ENCODE measurements at places on chromosomes 12 and 14.

DNA sequence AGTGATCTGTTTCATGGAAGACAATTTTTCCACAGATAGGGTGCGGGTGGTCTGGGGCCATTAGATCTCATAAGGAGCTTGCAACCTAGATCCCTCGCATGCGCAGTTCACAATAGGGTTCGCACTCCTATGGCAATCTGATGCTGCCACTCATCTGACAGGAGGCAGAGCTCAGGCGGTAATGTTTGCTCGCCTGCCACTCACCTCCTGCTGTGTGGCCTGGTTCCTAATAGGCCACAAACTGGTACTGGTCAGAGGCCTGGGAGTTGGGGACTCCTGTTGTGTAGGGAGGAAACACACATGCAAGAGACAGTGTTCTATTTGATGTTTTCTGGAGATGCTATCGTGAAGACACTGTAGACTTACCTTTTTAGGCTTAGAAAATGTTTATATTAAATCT, 77.0 kb upstream of the FGD4 start:
- no peak for DNase-seq

DNA sequence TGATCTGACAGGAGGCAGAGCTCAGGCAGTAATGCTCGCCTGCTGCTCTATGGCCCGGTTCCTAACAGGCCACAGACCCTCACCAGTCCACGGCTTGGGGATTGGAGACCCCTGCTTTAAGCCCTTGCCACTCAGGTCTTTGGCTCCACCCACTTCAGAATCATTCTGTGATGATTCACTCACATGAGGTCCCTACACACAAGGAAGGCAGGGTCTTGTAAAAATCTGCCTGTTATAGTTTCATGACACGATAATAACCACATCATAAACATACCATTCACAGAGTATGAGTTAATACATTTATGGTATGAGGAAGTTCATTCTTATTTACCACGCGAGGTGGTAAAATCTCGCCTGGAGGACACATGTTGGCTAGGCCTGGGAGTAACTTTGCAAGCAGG, 29.0 kb upstream of the MAX start:
- DNase-seq: no peak

- no peak for DNase-seq
These were observed 14.3 kb downstream of the EXOC3L4 start for GRCh38 chr14:103108749-103109207.

DNA sequence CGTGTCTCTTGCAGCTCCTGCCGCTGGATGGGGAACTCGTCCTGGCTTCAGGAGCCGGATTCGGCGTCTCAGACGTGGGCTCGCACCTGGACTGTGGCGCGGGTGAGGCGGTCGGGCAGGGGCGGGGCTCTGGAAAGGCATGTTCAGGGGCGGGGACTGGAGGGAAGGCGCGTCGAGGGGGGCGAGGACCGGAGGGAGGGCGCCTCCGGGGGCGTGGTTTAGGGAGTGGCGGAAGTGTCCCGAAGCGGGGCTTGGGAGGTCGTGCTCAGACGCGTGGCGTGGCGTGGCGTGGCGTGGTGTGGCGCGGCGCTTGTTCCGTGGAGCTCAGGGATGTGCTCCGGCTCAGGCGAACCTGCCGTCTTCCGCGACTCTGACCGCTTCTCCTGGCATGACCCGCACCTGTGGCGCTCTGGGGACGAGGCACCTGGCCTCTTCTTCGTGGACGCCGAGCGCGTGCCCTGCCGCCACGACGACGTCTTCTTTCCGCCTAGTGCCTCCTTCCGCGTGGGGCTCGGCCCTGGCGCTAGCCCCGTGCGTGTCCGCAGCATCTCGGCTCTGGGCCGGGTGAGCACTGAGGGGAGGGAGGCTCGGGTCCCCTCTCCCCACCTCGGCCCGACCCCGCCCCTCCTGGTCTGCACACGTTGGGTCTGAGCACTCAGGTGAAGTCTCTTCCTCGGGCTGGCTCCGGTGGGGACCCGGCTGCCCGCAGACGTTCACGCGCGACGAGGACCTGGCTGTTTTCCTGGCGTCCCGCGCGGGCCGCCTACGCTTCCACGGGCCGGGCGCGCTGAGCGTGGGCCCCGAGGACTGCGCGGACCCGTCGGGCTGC, 6.2 kb downstream of the AMN start:
- peak; percentile 78 for DNase-seq

- no peak for DNase-seq
These were observed 14.3 kb downstream of the CHGA start for GRCh38 chr14:92937051-92937937.

GRCh38 chr12:65642061-65642661, 182.1 kb upstream of the HMGA2 start:
- DNase-seq: no peak

- DNase-seq: no peak
These were observed 104.3 kb upstream of the MAX start for GRCh38 chr14:65206448-65207096.

DNA sequence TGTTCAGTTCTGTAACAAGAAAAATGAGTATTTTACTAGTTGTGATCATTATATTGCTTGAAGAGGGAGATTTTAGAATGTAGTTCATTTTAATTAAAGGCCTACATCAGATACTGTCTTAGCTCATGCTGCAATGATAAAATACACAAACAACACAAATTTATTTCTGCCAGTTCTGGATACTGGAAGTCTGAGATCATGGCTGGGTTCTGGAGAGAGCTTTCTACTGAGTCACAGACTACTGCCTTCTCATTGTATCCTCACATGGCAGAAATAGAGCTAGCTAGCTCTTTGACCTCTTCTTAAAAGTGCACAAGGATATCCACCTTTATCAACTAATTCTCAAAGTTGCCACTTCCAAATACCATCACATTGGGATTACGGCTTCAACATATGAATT, 53.8 kb downstream of the MIS18BP1 start:
- DNase-seq: no peak

- DNase-seq: no peak
These were observed 923.3 kb downstream of the AACS start for GRCh38 chr12:125988545-125988944.

- DNase-seq: no peak
These were observed 817.8 kb downstream of the LRFN5 start for GRCh38 chr14:42424501-42424900.

DNA sequence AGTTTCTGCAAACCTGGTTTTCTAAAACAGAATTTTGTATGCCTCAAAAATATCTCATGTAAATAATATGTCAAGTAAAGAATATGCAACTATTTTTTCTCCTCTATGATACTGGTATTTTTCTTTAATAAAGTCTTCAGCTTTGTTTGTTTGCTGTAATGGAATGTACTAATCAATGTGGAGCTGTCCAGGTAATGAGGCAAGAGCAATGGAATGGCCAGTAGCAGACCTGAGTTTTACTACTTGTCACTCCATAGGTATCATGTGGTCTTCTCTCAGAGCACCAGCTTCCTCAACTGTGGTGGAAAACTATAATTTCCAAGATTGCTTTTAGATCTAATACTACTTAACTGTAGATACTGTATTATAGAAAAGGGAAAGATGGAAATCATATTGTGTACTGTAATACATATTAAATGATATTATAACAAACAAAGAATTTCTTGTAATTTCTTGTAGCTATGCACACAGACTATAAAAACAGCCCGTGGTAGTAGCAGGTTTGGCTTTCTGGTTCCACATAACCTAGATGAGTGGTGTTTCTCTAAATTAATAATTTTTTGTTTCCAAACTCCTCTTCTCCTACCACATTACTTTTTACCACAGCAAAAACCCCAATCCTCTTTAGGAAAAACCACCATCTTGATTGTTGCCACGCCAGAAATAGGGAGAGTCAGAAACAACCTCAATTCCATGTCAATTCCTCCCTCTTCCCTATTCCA, 70.6 kb downstream of the KIF21A start:
- DNase-seq: no peak

DNA sequence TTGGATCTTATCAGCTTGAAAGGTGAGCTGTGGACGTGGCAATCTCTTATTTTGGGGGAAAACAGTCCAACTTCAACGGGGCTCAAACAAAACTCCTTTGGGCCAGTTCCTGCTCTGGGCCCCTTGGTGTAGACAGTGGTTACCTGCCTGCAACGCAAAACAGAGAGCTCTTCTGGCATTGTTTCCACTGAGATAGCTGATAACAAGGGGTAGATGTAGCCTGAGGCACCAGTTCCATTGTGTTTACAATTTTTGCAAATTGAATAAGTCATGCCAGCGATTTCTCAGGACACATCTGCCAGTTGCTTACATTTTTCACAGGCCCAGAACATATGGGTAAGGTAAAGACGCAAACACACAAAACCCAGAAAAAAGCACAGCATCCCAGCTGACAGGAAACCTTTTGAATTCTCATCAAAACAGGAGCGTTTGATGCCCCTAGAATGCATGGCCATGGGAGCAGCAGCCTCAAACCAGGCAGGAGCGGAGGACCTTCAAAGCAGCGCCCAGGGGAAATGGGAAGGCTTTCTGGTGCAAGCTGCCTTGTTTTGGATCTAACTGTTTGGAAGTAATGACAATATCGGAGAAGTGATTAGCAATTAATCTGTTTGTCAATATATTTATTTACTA, 259.7 kb downstream of the AACS start:
- DNase-seq: no peak

- DNase-seq: no peak
These were observed 6.1 kb upstream of the PSMA3 start for GRCh38 chr14:58238252-58239243.

DNA sequence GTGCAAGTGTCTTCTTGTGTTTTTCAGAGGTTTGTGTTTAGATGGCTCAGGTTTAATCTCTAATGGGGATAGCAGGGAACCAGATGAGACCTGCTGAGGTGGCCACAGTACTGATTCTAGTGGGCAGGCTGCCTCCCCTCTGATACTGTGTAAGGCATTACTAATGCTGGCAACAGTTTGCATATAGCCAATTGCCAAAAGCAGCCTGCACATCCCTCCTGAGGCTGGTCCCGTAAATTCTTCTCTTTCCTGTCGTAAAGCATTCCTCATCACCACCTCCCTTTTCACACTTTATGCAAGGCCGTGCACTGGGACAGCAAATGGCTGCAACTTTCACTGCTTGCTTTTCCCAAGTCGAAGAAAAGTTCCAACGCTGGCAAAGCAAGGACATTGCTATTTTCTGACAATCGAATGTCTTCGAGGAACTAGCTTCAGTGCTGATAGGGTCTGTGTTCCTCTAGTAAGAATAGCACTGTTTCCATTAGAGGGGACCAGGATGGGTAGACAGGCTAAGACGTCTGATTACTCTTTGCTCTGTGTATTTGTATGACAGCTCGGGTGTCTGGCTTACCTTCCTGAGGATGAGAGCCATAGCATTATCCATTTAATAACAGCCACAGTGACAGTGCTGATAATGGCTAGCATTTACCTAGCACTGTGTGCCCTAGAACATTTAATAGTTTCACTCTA, 178.2 kb upstream of the HIF1A start:
- DNase-seq: no peak

GRCh38 chr14:95331708-95332408, 12.2 kb upstream of the CLMN start:
- no peak for DNase-seq

Data from activated gamma-delta T cell treated with Interleukin-2 at 50 U/mL for 16 hours (primary cell).